ENCODE measurements at places on chromosomes 4 and X. TPM values are rescaled to one million over a fixed set of nuclear protein-coding genes. Genes with fewer than 3 reads are reported as not detected.

DNA sequence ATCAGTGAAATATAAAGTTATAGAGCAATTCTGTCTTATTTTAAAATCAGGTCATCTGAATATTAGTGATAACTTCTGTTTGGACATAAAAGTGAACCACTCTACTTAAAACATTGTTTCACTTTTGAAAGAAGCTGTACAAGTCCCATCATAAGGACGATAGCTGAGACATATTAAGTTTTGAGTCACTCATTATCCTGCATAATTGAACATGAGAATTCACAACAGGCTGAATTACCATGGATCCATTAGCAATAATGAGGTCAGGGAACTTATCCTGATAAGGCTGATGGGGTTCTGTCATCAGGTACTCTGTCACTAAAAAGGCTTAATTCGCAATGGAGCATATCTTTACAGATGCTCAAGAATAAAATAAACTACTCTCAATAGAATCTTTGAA lies 80.4 kb downstream of the REELD1 start:
- DNase-seq = no peak

GRCh38 chr4:87188048-87188447 lies 32.4 kb downstream of the KLHL8 start:
- DNase-seq = no peak

DNA sequence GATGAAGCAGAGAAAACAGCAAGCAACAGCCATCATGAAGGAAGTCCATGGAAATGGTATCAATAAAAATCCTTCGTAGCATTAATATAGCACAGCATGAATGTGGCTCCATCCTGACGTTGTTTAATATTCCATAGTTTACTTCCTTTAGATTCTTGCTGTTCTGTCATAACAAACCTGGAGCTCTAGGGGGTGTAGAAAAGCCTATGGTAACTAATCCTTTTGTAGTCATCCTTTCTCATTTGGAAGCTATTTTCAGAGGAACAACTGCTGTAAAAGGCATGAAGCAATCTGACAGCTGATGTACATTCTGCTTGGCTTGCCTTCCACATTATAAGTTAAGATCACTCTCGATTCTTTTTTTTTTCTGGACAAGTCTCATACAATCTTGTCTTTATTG lies 914 bp downstream of the MYOZ2 start:
- DNase-seq = no peak

The SGMS2 gene
- total RNA-seq = 84.0 TPM

All from umbilical cord (tissue), 2 donors.